ENCODE measurements at places on chromosomes 16 and 17.

- DNase-seq, result no peak
Measured at GRCh38 chr17:4643676-4644075, 2.2 kb upstream of the ALOX15 start.

GRCh38 chr16:83215406-83216001 lies 588.7 kb downstream of the CDH13 start:
- DNase-seq, result peak; percentile 24

GRCh38 chr17:17826342-17826713 lies 10.5 kb downstream of the SREBF1 start:
- DNase-seq, result no peak

GRCh38 chr16:88473666-88474534 lies 20.8 kb downstream of the ZFPM1 start:
- no peak for DNase-seq

GRCh38 chr16:53960954-53961616 lies 257.1 kb downstream of the FTO start:
- no peak for DNase-seq

DNA sequence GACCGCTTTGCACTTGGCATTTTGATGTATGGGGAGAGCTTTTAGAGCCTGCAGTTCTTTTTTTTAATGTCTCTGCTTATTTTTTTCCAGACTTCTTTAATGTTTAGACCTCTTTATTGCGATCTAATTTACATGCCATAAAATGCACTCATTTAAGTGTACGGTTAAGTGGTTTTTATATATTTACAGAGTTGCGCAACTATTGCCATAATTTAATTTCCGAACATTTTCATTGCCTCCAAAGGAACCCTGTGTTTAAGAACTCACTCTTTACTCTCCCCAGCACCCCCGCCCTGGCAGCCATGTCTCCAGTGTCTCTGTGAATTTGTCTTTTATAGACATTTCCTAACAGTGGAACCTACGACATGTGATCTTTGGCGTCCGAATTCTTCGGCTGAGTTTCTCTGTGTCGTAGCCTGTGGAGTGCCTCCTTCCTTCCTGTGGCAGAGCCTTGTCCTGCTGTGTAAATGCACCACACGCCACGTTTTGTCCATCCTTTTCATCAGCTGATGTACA lies 24.0 kb downstream of the ZNF750 start:
- DNase-seq, result no peak

All from stimulated activated CD4-positive, alpha-beta T cell treated with anti-CD3 and anti-CD28 coated beads, Interleukin-1b, Interleukin-23, amount 100 ng/mL, for 1 hour (primary cell).